ENCODE measurements at places on chromosomes 7 and 10.

DNA sequence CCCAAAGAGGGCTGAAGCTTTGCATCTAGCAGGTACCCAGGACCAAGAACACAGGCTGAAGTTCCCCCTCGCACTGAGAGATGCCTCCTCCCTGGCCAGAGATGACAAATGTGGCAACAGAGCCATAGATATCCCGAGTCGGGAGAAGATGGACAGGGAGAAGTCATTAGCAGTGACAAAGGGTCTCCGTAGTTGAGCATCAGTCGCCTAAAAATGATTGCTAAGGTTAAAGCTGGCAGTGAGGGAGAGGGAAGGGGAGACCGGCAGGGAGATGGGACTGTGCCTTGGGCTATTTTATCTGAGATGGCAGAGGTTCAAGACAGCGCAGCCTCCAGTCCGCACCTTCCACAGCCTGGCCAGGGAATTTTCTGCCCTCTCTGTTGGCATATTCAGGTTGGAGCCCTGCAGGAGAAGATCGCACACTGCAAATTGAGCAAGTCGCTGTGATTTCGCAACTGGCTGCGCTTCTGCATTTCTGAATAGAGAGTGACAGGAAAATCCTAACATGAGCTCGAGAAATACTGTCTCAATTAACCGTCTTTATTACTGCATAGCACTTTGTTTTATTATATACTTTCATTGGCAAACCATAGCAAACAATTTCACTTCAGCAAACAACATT lies 238.9 kb upstream of the GPR26 start:
- DNase-seq, result no peak

DNA sequence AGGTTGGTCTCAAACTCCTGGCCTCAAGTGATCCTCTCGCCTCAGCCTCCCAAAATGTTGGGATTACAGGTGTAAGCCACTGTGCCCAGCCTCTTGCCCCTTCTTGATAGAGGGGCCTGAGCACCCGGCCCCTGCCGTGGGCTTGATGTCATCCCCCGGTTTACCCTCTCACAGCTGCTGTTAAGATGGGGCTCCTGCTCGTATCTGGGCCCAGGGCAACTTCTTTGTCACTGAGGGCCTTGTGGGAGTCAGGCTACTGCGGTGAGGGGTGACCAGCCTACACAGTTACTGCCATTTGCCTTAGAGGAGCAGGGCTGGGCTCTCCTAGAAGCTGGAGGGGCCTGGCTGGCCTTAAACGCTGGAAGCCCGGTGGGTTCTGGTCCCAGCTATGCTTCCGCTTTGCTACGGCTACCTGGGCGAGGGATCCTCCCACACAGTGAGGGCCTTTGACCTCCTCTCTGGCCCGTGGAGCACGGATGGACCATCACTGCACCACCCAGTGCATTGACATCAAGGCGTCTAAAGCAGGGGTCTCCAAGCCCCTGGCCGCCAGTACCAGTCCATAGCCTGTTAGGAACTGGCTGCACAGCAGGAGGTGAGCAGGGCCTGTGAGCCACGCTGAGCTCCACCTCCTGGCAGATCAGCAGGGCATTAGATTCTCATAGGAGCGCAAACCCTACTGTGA lies 1.1 kb upstream of the TMEM130 start:
- no peak for DNase-seq

DNA sequence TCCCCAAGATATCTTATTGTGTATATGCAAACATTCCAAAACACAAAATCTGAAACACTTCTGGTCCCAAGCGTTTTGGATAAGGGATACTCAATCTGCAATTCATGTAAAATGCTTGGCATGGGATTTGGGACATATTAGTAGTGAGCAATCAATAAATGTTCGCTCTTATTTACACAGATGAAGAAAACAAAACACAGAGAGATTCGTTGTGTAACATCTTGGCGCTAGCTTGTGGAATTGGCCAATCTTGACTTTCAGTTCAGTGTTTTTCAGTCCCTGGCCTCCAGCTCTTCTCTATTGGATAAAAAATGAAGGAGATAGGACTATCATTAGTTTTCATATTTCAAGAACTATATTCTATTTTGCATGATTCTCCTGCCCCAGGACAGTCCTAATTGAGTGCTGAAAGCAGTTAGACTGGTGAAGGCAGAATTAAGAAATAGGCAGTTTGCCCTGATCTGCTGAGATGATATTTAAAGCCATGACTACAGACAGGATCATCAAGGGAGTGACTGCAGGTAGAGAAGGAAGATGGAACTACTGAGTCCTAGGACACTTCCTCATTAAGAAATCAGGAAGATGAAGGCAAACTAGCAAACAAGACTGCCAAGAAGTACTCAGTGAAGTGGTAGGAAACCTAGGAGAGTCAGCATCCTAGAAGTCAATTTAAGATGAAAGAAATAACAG lies 1.8 kb downstream of the PNLIPRP3 start:
- DNase-seq, result no peak

DNA sequence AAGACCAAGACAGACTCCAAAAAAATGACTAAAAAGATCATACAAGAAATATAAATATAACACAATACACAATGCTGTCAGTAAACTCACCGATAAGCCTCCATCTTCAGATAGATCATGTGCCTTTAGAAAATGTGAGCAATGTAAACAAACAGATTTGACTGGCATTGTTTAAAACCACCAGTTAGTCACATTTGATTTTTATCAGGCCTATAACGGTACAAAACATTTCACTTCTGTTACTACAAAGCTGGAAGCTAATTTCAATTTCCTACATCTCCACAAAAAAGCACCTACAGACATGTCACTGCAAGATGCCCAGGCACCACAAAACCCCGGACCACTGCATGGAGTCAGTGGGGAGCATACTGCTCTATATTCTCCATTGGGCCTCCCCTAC lies 18.9 kb downstream of the SGMS1 start:
- DNase-seq, result no peak

GRCh38 chr7:116408166-116408565 lies 91.4 kb upstream of the CAV2 start:
- DNase-seq, result no peak

DNA sequence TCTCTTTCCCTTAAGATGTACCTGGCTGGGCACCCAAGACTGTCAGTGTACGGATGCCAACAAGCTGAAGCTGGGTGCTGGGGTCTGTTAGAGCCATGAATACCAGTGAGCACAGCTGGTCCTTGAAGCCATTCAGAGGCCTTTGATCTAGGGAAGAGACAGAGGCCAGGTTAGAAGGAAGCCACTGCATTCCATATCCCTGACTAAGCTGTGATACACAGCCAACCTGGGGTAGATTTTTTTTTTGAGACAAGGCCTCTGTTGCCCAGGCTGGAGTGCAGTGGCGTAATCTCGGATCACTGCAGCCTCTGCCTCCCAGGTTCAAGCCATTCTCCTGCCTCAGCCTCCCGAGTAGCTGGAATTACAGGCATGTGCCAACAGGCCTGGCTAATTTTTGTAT lies 20.8 kb downstream of the ZDHHC16 start:
- no peak for DNase-seq

DNA sequence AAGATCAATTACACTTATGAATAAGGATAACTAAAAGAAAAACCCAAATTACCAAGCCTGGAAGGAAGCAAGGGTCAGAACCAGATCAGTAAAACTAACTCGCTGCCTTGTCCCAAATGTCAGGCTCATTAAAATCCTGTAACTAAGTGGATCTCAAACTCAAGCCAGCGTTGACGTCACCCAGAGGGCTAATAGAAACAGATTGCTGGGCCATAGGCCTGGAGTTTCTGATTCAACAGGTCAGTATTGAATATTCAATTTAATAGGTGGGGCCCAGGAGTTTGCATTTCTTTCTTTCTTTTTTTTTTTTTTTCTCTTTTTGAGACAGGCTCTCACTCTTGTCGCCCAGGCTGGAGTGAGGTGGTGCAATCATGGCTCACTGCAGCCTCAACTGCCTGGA lies 397.0 kb downstream of the CALN1 start:
- DNase-seq, result no peak

GRCh38 chr10:21919117-21919516 lies 84.4 kb downstream of the DNAJC1 start:
- DNase-seq, result no peak

DNA sequence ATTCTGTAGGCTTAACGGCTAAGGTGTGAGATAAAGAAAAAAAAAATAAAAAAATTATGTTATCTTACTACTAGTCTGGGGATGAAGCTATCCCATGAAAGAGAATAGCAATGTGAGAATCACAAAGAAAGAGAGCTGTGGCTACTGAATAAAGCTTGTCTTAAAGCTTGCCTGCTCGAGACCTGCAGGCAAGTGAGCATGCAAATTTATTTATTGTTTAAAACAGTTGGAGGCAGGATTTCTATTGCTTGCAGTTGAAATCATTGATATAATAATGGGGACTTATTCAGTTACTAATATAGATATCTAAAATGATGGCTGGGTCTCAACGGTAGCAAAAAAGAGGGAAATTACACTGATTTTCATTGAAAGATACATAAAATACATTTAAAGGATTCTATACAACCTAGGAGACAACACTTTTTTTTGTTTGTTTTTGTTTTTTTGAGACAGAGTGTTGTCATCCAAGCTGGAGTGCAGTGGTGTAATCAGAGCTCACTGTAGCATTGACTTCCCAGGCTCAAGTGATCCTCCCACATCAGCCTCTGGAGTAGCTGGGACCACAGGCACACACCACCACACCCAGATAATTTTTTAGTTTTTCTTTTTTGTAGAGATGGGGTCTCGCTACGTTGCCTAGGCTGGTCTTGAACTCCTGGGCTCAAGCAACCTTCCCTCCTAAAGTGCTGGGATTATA lies 144.5 kb upstream of the FEZF1 start:
- DNase-seq, result no peak

DNA sequence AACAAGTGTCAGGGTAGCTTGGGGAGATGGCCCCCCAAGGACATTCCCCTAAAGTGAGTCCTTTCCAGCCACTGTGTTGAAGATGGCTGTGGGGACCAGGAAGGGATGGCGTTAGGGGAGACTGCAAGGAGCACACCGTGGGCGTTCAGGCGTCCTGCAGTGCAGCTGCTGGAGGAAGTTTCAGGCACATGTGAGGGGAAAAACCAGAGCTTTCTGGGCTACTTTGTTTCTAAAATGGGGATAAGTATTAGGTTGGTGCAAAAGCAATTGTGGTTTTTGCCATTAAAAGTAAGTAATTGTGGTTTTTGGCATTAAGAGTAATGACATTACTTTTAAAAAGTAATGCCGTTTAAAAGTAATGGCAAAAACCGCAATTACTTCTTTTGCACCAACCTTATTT lies 14.3 kb downstream of the PRF1 start:
- no peak for DNase-seq

DNA sequence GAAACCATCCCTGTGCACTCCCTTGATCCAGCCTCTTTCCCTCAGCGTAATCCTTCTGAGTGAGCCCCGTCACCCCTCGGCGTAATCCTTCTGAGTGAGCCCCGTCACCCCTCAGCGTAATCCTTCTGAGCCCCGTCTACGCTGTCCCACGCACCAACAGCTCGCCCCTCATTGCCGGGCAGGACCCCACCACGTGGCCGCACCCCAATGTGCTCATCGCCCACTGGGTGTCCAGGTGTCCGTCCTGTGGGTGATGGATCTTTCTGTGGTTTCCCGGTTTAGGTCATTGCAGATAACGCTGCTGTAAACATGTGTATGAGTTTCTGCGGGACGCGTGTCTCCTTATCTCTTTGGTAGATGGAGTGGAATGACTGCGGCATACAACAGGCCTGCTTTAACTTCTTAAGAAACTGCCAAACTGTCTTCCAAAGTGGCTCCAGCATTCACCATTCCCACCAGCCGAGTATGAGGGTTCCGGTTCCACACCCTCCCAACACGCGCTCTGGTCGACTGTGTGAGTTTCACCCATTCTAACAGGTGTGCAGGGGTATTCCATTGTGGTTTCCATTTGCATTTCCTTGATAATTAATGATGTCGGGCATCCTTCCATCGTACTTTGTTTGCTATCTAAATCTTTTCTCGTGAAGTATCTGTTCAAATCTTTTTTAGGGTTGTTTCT lies 42.1 kb upstream of the NKX6-2 start:
- no peak for DNase-seq

DNA sequence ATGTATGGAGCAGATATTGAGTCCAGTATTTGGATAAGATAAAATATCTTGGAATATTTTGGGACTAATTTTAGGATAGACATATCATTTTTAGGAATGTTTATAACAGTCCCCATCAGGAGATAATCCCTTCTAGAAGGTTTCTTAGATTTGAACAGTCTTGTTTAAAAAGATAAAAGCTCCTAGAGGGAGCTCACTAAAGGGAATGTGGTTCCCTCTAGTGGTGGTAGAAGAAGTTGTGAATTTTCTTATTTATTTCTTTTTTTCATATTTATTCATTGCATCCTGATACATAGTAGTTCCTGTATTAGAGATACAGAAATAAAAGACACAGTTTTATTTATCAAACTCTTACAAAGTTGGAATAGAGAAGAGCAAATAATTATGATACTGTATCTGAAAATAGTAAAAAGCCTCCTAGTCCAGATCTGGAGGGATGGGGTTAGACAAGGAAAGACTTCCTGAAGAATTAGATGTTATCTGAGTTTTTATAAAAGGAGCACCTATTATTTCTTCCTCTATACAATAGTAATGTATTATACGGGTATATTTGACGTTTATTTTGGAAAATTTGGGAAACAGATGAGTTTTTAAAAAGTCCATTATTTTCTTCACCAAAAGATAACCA lies 24.5 kb upstream of the KLF14 start:
- DNase-seq, result peak; percentile 26

DNA sequence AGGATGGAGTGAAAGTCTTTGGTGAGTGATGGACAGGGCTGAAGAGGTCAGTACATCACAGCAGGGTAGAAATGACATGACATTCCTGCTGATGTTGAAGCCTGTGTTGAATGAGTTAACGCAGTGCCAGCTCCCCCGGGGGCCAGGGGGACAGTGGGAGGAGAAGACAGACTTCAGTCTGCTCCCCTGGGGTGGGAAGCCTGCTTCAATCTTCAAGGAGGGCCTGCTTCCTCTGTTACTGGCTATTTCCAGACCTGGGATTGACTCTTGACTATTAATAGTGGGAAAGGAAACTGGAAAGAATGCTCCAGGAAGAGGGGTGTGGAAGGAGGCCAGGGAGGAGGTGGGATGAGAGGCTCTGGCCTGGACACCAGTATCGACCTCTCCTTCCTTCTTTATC lies 27.2 kb downstream of the PODXL start:
- DNase-seq, result no peak

GRCh38 chr7:157402911-157403534 lies 66.2 kb downstream of the DNAJB6 start:
- no peak for DNase-seq

GRCh38 chr7:44212018-44212417 lies 11.2 kb downstream of the YKT6 start:
- DNase-seq, result no peak

DNA sequence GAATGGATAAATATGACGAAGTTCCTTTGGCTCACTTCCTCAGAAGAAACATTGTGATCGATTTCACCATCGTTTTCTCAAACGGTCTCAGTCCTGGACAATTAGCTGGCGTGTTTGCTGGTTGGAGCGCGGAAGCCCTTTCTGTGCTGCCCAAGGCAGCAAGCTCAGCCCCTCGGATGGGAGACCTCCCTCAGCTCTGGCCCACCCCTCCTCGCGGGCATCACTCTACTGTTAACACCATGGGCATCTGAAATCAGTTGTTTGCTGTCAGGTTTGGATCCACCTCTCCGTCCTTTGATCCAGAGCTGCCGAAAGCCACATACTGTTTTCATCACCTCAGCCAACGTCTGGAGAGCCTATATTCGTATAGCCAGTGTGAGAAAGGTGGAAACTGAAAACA lies 68.2 kb downstream of the C10orf143 start:
- no peak for DNase-seq
